ENCODE measurements at places on chromosomes 6 and 20.

DNA sequence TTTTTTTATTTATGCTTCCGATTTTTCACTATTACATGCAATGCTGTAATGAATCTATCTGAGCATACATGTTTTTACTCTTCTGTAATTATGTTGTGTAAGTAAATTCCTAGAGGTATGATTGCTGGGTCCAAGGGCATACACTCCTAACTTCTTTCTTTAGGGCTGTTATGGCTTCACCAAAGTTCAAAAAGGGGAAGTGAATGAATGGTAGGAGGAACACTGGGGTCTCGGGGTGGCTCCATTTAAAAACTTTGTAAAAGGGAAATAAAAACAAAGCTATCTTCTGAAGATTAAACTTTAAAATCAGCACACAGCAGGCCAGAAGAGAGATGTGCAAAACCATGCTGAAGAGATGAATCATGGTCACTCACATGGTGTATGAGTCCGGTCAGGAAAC lies 289.1 kb upstream of the SUPT3H start:
- no peak for DNase-seq

GRCh38 chr6:151081656-151082055 lies 158.1 kb upstream of the AKAP12 start:
- DNase-seq: no peak

- no peak for DNase-seq
Observed at GRCh38 chr6:46948699-46949098, 27.0 kb upstream of the ADGRF5 start.

DNA sequence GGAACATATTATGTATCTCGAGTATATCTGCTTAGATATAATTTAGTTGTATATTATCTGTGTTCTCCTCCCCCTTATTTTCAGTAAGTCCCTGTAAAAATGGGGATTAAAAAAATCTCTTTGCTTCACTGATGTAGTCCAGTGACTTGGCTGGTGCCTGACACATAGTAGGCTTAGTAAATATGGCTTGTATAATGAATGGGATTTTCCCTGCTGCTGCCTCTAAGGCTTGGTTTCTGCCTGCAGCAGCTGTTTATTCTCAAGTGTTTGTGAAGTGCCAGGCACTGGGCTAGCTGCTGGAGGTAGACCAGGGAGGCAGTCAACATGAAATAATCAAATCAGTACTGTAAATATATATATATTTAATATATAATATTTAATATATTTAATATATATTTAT lies 1.6 kb upstream of the ZFP64 start:
- no peak for DNase-seq

- no peak for DNase-seq
Observed at GRCh38 chr6:1724124-1724523, 114.4 kb downstream of the FOXC1 start.

- no peak for DNase-seq
Observed at GRCh38 chr6:30151580-30151979, 9.4 kb downstream of the TRIM10 start.

DNA sequence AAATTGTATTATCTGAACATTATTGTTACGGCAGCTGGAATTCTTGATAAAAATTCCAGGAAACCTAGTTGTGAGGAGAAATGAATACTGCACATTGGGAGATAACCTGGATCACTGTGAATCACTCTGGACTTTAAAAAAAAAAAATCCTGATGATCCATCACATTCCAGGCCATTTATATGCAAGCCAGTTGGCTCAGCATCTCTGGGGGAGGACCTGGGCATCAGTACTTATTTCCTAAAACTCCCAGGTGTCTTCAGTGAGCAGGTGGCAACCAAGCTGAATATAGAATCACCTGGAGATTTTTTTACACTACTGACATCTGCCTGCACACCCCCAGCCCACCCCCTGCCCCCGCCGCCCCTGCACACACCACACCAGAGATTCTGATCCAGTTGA lies 39.1 kb upstream of the SIRT5 start:
- no peak for DNase-seq

DNA sequence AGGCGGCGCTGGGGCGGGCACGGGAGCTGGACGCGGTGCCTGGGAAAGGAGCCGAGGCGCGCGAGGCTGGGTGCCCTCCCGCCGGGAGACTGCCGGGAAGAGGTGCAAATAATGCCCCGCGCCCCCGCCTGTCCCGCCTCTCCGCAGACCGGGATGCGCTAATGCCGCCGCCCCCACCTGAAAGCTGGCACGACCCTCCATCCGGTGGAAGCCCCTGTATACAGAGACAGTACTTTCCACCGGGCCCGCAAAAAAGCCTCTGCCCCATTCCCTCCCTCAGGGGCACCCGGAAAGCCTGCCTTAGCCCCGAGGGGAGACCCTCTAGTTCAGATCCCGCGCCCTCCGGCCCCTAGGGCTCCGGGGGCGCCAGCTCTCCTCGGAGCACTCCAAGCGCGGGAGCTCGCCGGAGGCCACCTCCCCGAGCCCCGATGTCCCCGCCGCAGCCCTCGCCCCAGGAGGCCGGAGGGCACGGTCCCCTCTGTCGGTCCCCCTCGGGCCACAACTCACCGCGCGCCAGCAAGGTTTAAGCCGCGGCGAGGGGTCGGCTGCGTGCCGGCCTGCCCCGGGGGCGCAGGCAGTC lies 1.2 kb downstream of the GRM4 start:
- no peak for DNase-seq

- DNase-seq: no peak
Observed at GRCh38 chr6:24980507-24981385, 45.0 kb upstream of the RIPOR2 start.

DNA sequence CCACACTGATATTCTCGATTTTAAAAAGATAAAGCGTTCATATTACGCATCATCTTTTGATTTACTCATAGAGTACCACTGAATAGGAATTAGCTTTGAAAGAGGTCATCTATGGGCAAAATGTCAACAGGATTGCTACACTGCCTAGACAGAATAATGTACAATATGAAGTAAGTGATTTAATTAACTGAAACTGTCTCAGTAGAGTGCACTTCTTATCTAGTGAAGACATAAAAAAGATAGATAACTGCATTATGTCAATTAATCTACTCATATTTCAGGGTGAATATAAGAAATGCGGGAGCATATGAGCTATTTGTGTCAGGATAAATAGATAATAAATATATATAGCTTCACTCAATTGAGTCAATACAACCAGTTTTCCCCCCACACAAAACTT lies 723.9 kb downstream of the EYS start:
- DNase-seq: no peak

DNA sequence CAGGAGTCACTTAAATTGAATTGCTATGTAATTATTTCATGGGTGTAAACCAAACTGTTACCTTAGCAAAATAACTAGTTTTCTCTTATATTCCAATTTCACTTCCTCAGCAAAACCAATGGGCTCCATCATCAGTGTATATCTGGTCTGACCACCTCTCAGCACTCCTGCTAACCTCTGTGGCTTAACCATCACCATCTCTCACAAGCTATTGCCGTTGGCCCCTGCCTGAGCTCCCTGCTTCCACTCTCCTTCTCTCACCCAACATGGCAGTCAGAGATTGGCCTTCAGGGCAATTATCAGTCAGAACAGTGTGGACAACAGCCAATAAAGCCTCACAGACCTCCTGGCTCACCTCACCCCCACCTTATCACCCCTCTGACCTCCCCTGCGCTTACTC lies 124.0 kb downstream of the CARMIL1 start:
- DNase-seq: no peak

DNA sequence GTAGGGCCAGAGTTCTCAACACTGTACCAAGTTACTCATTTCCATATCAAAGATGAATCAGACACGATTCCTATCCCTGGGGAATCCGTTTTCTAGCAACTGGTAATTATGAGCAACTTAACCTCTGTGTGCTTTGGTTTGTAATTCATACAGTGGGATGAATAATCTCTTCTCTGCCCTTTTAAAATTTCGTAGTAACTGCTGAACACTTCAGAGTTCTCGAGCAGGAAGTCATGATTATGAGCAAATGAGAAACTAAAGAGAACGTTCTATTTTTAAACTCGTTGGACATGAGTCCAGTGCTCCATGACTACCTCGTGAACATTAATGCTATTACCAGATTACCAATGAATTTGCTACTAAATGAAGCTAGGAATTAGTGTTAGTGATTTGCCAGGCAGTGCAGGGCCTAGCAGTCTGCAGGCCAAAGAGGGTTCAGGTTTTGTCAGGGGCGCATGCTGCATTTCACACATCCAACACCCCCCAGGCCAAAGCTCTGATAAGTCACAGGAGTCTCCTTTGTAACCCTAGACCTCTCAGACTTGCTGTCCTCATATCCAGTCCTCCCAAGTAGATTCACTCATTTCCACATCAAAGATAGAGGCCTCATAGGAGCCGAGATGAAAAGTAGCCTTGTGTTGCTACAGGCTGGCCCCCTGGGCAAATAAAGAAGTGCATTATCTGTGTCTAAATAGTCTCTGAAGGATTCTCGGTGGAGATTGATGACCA lies 45.8 kb upstream of the VSTM2L start:
- no peak for DNase-seq

DNA sequence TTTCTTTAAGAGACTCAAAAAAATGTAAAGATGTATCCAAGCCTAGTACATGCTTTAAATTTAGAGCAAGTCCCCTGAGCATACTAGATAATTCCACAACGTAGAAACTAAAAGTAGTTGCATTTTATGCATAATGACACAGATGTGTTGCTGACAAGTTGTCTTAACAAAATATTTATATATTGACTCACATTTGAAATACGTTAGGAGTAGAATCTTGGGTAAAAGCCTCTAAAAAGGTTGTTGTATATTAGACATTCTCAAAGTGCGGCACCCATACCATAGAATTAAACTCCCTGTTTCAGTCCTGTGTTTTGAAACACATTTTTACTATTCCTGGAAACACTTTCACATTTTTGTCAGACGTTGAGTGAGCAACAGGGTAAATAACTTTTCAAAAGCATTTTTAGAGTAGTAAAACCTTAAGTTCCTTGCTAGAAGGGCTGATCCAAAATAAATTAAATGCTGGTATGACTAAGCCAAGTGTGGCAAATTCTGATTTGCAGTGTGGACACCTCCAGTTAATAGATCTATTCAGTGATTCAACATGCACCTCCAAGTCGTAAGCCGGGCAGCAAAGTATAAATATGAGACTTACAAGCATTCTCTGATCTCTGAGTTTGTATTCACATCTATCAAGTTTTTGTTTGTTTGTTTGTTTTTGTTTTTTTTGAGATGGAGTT lies 97.5 kb downstream of the GMDS start:
- no peak for DNase-seq

DNA sequence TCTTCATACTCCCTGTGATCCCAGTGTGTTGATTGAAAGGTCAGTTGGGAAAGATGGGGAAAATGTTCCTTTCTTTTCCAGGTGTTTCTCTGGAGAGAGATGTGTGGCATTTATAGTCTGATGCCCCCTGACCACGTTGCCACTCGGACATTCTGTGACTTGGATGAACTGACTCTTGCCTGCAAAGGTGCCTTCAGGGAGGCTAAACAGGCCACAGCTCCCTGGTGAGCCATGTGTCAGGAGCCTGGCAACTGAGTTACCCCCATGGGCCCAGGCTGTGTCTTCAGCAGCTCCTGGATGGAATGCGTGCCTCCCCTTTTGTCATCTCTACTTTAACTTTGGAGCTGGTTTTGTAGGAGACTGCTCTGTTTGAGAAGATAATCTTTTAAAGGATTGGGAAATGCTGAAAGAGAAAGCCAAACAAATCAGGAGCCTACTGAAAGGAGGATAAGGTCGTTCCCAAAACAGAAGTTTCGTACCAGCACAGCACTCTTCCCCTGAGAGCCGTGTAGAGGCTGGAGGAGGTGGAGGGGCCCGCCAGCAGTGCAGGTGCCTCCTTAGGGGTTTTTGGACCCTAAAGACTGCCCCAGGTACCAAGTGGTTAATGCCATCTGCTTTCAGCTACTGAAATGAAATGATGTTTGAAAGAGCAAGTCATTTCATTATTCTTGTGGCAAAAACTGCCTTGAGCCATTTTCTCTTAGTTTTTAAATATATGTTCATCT lies 322.8 kb downstream of the ZFAND3 start:
- no peak for DNase-seq

- DNase-seq: no peak
Observed at GRCh38 chr20:24033151-24033550, 44.6 kb upstream of the GGTLC1 start.

GRCh38 chr6:156250593-156250992 lies 526.6 kb upstream of the ARID1B start:
- peak; percentile 43 for DNase-seq

GRCh38 chr6:39327507-39327906 lies 5.0 kb upstream of the KCNK16 start:
- no peak for DNase-seq

DNA sequence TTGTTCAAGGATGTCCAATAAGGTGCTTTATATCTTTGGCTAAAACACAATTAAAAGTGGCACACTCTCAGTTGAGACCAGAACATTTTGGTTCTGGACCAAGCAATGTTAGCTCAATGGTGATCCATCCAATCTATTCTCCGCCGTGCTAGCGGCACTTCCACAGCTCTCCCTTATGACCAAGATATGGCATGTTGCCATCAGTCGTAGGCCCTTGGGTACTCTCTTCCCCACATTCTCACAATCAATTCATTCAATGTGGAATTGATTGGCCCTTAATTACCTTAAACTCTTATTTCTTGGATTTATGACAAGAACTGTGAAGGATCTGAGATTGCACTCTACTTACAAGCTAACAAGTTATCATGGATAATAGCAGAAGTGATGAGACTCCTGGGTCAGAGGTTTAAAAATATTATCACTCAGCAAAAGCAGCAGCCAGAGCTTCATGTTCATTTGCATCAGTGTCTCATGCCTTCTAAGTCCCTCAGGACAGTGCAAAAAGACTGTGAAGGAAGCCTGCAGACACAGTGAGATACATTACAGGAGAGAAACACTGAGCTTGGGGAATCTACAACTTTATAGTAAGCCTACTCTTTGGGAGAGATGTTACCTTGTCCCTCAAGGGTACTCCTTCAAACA lies 80.0 kb upstream of the ARG1 start:
- no peak for DNase-seq

- no peak for DNase-seq
Observed at GRCh38 chr6:164889980-164890379, 419.4 kb downstream of the C6orf118 start.

All from activated CD4-positive, alpha-beta T cell treated with anti-CD3 and anti-CD28 coated beads, Interleukin-2, amount 50 U/mL, for 48 hours (primary cell).